ENCODE measurements at places on chromosomes 11 and 22.

DNA sequence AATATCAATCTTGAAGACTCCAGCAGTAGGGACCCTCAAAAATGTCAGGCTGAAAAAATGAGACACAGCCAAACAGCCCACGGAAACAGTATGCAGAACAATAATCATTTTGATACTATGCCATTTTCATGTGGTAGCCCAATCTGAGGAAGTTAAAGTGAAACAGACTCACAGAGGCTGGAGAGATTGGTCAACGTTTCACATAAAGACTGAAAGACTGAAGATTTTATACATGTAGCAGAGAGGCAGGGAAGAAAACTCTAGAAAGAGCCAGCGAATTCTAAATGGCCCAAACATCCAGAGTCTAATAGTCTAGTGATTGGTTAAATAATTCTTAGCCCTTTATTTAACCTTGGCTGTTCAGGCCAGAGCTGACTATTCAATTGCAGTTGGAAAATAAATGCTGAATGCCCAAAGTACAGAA lies 49.4 kb downstream of the MAML2 start:
- DNase-seq = peak; percentile 24

- no peak for DNase-seq
Measured at GRCh38 chr11:96095884-96096303, 172.0 kb upstream of the MTMR2 start.

DNA sequence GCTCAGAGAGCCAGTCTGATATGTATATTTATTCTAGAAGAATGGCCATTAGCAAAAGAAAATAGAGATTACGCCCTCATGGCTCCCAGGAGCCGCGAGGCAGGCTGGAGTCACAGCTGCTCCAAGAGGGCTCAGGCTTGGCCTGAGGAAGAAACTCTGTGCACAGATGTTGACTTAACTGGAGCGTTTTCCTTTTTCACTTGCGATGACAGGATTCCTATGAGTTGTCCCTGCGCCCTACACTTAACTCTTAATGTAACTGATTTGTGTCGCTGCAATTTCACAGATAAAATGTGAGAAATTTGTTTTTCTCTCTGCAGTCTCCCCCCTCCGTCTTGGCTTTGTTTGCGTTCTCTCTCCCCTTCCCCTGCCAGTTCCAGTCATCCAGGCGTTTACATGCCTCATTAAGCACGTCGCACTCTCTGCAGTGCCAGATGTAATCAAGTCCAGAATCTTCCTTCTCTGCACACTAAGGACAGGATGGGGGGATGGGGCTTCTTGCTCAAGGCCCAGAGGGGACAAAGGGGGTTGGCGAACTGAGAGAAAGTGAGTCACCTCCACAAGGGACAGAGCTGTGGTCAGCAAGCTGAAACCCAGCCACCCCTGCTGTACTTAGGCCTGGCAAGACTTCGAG lies 1060.1 kb downstream of the NTM start:
- DNase-seq = peak; percentile 74

- peak; percentile 96 for DNase-seq
Measured at GRCh38 chr11:35539781-35540281, 14.4 kb upstream of the PAMR1 start.

- peak; percentile 89 for DNase-seq
Measured at GRCh38 chr11:65471447-65471891, 27.4 kb upstream of the MALAT1 start.

GRCh38 chr11:36388951-36389350 lies 92.9 kb downstream of the PRR5L start:
- no peak for DNase-seq

- DNase-seq = no peak
Measured at GRCh38 chr11:125088576-125089455, 22.6 kb downstream of the TMEM218 start.

DNA sequence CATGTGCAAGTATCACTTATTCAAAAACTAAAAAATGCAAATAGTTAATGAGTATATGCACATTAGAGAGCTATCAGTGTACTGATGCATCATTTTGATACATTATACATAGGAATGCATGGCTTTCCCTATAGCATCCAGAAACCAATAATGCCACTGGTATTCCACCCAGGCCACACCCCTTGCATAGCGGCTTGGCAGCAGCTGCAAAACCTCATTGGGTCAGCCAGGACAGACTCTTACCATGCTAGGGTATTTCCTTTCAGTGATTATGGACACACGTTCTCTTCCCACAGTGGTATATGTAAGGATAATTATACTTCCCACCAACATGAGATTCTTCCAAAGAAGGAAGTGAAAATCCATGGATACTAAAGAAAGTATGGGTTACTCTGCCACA lies 145.9 kb upstream of the PITPNB start:
- DNase-seq = no peak

DNA sequence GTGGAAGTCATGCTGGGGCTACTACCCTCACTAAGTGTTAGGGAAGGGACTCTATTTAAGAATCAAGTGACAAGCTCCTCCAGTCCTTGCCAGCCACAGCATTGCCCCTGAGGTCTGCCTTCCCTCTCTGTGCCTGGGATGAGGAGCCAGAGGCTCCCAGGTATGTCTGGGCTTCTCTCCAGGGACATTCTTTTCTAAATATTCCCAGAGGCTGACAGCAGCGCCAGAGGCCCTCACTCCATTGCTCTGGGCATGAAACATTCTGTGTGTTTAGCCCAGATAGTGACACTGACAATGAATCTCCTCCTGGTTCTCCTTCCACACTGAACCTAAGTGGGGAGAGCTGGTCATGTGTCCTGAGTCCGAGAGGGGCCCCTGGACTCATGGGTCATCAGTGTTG lies 2.2 kb downstream of the OR51E1 start:
- no peak for DNase-seq

DNA sequence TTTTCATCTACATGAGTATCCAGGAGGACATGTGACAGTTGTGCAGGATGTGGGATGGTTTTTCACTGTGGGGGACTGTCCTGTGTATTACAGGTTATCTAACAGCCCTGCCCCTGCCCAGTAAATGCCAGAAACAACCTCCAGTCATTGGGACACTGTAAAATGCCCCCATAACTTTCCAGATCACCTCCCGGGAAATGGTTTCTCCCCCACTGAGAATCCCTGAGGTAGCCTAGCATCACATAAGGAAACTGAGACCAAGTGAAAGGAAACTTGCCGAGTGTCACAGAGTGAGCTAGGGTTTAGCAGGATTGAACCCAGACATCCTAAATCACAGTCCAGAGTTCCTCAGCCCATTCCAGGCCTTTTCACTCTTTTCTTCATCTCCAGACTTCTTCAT lies 48.3 kb upstream of the SLC6A5 start:
- no peak for DNase-seq

GRCh38 chr11:61362542-61362875 lies 335 bp downstream of the TMEM138 start:
- DNase-seq = peak; percentile 58

DNA sequence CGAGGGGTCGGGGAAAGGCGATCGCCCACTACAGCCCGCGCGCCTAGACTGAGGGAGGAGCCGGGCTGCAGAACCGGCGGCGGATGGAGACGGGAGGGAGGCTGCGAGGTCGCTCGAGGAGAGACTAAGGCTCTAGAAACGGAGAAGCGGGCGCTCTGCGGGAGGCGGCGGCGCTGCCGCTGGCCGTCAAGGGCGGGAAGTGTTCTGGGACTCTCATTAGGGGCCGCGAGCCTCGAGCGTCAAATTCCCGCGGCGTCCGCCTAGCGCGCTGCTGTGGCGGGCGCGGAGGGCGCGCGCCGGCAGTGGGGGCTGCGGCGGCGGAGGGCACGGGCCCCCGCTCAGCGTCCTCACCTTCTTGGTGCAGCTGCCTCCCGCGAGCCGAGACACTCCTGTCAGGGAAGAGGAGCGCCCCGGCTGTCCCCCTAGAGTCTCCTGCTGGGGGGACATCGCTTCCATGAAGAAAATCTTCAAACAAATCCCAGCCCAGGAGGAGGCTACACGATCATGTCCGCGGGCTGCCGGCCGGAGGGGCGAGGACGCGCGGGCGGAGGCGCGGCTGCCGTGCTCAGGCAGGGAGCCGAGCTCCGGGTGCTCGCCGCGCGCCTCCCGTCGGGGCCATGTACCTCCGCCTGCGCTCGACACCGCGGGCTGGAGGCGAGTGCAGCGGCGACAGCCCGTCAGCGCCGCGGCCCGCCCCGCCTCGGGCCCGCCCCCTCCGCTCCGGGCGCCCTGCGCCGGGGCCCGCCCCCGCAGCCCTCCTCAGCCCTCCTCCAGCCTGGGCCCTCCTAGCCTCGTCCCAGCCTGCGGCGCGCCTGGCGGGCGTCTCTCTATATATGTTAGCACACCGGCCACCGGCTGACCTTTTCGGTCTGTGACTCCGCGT lies at the start of gene ARHGAP20:
ARHGAP20 (minus strand) TSS at position 662 of the 883 bp plus-strand sequence; CDS start at position 456, 206 bp downstream.
- peak; percentile 71 for DNase-seq

DNA sequence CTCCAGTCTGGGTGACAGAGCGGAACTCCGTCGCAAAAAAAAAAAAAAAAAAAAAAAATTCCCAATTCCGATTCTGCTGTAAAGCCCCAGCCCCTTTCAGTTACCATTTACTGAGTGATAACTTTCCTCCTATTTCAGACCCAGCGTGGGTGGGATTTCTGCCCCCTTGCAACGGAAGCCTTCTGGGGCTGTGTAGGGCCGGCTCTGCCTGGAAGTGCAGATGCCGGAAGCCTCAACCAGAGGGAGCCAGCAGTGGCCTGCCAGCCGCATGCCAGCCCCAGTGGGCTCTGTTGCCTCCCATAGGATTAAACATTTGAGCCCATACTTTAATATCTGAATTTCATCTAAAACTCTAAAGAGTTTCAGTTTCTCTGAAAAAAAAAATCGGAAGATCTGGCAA lies 60.0 kb upstream of the NUP50 start:
- DNase-seq = no peak

GRCh38 chr11:78715639-78716311 lies 141.1 kb upstream of the NARS2 start:
- peak; percentile 78 for DNase-seq
